ENCODE measurements at places on chromosomes 6 and 20. TPM values are rescaled to one million over a fixed set of nuclear protein-coding genes. Genes with fewer than 3 reads are reported as not detected.

FAM184A gene
- total RNA-seq = 9.0 TPM

PPIL4 gene
- total RNA-seq = 26.1 TPM

MLN gene
- not detected for total RNA-seq

GRCh38 chr20:32241807-32242206 lies 34.1 kb downstream of the POFUT1 start:
- no peak overlapping the region for H3K4me3 ChIP-seq
- DNase-seq = no peak
- H3K4me1 ChIP-seq = peaks cover 27% of the 10 kb centered on the region
- no peaks in the 10 kb centered on the region for H3K27me3 ChIP-seq

DNA sequence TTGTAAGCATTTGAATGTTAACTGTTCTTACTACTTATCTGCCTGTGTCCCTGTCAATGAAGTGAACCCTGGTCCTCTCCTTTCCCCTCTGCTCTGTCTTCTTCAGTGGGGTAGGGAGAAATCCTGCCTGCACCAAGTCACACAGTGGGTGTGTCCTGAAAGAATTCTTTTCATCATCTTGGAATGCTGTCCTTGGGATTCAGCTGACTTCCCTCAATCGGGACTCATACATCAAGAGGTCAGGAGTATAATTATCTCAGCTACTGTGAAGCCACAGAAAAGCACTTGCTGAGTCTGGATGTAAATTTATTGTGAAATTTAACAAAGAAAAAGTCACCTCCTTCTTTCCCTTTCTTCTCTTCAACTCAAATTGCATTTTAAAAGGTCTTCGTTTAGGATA lies 328.5 kb downstream of the SOX4 start:
- H3K36me3 ChIP-seq = peaks cover 2% of the 10 kb centered on the region
- H3K27me3 ChIP-seq = no peaks in the 10 kb centered on the region
- no peak for DNase-seq
- H3K4me3 ChIP-seq = no peak overlapping the region
- no peak overlapping the region for H3K27ac ChIP-seq
- H3K4me1 ChIP-seq = peaks cover 22% of the 10 kb centered on the region

DNA sequence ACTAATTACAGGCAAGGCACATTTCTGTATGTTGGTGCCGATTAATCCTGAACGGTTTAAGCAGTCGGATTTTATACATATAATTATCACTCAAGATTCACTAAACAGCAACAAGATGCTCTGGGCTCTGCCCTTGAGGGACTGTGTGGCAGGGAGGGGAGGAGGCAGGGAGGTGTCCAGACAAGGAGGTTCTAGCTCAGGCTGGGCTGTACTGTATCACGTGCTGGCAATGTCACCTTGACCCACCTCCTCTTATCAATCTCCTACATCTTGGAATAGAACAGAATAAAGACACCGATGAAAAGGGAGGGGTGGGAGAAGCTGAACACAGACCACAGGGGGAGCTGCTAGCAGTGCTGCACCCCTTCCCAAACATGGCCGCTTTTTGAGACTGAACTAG lies 65.7 kb downstream of the LRFN2 start:
- DNase-seq = no peak
- H3K4me1 ChIP-seq = peaks cover 11% of the 10 kb centered on the region
- no peak overlapping the region for H3K4me3 ChIP-seq
- H3K36me3 ChIP-seq = no peaks in the 10 kb centered on the region
- H3K27ac ChIP-seq = no peak overlapping the region

DNA sequence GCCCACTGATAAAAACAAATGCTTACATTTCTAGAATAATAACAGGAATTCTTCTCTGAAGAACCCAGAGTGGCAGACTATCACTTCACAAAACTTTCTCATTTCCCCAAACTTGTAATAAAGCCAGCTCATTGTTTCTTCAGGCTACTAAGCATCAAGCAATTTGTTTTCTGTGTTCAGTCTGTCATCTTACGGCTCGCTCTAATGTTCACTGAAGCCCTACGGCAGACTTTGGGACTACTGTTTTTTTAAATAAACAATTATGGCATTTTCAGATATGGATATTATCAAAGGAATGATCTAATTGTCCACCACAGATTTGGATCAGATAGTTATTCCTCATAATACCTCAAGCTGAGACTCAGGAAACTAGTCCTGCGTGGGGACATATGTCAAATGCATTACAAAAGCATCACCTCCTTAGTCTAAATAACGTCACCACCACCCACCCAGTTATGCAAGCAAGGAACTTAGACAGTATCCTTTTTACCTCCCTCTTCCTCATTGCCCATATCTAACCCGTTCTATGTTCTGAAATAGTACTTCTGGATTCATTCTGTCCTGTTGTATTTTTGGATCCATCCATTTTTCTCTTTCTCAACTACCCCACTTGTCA lies 415.1 kb downstream of the PLCB1 start:
- no peak for DNase-seq
- H3K4me1 ChIP-seq = no peaks in the 10 kb centered on the region
- no peak overlapping the region for H3K4me3 ChIP-seq
- H3K27me3 ChIP-seq = no peaks in the 10 kb centered on the region
- no peak overlapping the region for H3K27ac ChIP-seq

GRCh38 chr6:11890849-11891248 lies 112.2 kb upstream of the ADTRP start:
- DNase-seq = no peak
- H3K36me3 ChIP-seq = no peaks in the 10 kb centered on the region
- H3K27me3 ChIP-seq = peaks cover 6% of the 10 kb centered on the region
- H3K27ac ChIP-seq = no peak overlapping the region
- no peak overlapping the region for H3K4me3 ChIP-seq
- no peaks in the 10 kb centered on the region for H3K4me1 ChIP-seq
